ENCODE measurements at places on chromosomes 11 and 22.

DNA sequence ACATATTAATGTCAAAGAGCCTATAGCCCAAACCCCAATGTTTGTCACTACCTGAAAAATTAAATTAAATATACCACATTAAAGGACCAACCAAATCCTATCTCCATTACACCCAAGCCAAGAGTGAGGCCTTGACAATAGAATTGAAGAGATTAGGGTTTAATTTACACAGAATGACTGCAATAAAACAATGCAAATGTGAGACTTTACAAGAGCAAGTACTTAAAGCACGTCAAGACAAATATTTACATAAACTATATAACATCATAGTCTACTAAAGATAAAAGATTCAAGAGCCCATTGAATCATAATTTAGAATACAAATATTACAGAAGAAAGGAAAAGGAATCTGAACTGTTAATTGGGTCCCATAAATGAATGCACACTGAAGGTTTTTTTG, 85.6 kb downstream of the CADM1 start:
- DNase-seq, result no peak

DNA sequence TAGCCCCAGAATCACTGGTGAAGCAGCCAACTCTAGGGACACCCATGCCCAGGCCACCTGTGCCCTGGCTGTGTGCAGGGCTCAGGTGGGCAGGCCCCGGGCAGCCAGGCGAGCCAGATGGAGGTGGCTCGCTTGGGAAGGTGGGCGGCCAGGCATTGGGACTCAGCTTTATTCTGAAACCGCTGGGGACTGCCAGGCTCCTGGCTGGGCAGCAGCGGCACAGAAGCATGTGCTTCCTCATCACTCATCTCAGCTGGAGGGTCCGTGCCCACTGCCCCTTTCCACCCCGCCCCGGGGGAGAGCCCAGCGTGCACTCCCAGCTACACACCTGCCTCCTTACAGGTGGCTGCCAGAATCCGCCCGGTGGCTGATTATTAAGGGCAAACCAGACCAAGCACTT, 27.1 kb upstream of the SLC22A12 start:
- DNase-seq, result no peak

- no peak for DNase-seq
Observed at GRCh38 chr11:31788085-31788484, 23.0 kb downstream of the PAX6 start.

- no peak for DNase-seq
Observed at GRCh38 chr22:24703101-24703500, 71.4 kb downstream of the PIWIL3 start.

- no peak for DNase-seq
Observed at GRCh38 chr22:42176255-42176915, 45.8 kb upstream of the CYP2D6 start.

- DNase-seq, result no peak
Observed at GRCh38 chr11:70415191-70415590, 16.9 kb downstream of the CTTN start.

DNA sequence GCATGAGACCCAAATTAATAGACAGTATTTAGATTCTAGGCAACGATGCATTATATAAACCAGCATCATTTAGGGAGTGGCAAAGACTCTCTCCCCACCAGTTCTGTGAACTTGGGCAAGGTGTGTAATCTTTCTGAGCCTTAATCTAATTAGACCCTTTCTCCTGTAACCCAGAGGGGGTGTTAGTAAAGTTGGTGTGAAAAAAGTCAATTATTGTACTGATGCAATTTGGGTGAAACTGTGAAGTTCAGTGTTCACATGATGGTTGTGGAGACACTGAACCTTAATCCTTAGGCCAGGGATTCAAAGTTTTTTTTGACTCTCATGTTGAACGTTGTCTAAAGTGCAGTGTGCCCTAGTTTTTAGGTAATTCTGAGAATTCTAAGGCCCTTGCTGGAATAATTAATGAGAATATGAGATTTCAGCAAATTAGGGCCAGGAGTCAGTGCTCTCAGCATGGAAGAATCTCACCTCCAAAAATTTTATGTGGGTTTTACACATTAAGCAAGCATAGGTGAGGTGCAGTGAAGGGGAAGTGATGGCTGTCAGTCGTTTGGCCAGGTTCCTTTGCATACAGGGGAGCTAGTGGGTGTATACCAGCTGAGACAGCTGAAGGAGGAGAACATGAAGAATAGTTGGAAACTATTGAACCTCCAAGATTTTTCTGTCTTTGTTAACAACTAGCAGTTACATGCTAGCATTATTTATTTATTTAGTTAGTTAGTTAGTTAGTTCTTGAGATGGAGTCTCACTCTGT, 94.2 kb downstream of the PTPRJ start:
- no peak for DNase-seq

DNA sequence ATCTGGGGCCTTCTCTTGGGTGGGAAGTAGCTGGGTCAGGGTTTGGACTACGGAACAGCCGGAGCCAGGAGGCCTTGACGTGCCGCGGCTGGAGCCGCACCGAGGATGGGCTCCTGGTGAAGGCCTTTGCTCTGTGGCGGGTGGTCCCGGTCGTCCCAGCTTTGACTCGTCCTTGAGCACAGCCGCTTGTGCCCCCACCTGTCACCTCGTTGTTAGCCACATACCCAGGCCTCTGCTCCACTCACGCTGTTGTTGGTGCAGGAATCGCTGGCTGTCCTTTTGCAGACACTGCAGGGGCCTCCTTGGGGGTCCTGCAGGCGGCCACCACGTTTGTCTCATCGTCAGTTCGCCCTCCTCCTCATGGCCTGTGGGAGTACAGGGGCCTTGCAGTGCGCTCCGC, 17.1 kb downstream of the PHRF1 start:
- no peak for DNase-seq

DNA sequence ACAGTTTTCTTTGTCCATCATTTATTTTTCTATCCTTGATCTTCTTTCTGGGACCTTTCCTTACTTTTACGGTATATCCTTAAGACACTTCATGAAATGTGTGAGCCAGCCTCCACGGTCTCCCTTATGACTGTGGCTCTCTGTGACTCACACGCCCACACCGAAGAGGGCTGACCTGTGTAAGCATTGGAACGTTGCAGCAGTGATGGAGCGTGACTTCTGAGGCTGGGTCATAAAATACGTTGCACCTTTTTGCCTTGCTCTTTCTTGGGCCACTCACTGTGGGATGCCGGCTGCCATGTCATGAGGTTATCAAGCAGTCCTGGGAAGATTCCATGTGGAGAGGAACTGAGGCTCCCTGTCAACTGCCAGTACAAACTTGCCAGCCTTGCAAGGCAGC, 96.3 kb upstream of the RAB1B start:
- DNase-seq, result no peak

DNA sequence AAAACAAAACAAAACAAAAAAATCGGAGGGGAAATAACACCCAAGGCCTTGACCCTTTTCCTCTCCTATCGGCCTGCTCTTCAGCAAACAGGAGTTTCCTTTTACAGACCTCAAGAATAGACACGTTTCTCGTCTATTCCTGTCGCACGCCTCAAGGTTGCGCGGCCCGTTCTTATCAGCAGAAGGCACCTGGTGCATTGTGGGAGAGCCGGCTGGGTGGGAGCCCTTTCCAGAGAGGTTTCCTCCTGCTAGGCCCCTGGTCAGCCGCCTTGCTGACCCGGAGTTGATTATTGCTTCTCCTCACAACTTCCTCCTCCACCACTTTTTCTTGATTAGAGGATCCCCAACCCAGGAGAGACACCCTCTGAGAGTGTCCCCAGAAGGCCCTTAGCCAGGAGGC, 497.3 kb downstream of the MIAT start:
- peak; percentile 89 for DNase-seq

DNA sequence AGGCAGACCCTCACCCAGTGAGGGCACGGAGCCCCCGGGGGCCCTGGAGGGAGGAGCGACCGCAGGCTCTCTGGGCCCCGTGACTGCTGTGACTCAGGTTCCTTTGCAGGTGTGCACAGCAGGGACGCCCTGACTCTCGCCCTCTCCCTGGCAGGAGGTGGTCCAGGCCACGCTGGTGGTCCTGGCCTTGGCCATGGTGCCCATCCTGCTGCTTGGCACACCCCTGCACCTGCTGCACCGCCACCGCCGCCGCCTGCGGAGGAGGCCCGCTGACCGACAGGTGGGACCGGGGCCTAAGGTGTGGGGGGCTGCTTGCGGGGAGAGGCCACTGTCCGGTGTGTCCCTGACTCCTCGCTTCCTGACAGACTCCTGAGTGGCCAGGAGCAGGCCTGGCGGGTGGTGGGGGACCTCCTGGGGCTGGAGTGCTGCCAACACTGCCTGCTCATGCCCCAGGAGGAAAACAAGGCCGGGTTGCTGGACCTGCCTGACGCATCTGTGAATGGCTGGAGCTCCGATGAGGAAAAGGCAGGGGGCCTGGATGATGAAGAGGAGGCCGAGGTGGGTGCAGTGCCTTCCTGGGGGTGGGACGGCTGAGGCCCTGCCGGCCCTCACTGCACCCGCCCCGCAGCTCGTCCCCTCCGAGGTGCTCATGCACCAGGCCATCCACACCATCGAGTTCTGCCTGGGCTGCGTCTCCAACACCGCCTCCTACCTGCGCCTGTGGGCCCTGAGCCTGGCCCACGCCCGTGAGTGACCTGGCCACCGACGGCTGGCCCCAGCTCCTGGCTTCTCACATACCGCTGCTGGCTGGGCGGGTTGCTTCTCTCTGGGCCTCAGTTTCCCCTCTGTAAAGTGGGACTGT, 10.9 kb downstream of the TCIRG1 start:
- no peak for DNase-seq

DNA sequence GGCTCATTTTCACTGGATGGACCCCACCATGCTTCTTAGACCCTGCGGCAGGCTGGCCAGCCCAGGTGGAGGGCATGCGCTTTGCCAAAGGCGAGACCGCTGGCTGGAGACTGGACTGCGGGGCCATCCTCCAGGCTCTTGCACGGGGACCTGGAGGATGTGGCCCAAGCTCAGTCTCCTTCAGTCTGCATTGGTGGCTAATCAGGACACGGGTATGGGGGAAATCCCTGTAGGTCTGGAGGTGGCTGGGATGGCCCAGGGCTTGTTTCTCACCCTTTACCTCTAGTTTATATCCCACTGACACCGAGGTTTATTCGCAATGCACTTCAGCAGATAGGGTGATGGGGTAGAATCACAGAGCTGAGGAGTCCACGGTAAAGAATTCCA, 45.0 kb downstream of the BCR start:
- no peak for DNase-seq

DNA sequence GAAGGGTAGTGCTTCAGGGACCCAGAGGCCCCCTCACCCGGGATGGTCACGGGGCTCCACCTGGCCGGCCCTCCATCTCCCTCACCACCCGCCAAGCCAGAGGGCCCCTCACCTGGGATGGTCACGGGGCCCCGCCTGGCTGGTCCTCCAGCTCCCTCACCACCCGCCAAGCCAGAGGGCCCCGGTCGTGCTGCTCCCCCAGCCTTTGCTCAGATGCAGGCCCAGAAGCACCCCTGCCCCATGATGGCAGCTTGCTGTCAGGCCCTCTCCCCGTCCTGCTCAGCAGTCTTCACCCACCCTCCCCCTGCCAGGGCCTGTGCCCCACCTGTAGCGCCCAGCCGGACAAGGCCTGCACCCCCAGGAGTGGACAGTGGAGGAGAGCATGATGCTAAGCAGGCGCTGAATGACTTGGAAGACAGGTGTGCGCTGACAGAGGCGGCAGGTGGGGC, 7.3 kb downstream of the DENND6B start:
- DNase-seq, result no peak

DNA sequence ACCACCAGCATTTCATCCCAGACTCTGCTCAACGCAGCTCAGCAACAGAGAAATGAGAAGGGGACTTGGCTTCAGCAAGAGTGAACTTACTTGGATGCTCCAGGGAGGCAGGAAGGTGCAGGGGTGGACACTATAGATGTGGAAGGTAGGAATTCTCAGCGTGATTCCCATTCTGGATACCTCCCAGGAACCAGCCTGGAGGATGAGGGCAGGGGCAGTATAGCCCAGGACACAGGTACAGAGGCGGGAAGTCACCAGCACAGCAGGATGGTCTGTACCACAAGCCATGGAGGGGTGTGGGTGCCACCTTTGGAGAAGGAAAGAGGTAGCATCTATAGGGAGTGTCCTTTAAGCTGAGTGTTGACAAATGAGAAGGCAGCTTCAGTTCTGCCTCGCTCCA, 1275.2 kb downstream of the TBC1D22A start:
- no peak for DNase-seq
